ENCODE measurements at places on chromosomes 2 and 18.
A peak's percentile ranks its signal among the peaks of the same experiment; 100 is the strongest.

DNA sequence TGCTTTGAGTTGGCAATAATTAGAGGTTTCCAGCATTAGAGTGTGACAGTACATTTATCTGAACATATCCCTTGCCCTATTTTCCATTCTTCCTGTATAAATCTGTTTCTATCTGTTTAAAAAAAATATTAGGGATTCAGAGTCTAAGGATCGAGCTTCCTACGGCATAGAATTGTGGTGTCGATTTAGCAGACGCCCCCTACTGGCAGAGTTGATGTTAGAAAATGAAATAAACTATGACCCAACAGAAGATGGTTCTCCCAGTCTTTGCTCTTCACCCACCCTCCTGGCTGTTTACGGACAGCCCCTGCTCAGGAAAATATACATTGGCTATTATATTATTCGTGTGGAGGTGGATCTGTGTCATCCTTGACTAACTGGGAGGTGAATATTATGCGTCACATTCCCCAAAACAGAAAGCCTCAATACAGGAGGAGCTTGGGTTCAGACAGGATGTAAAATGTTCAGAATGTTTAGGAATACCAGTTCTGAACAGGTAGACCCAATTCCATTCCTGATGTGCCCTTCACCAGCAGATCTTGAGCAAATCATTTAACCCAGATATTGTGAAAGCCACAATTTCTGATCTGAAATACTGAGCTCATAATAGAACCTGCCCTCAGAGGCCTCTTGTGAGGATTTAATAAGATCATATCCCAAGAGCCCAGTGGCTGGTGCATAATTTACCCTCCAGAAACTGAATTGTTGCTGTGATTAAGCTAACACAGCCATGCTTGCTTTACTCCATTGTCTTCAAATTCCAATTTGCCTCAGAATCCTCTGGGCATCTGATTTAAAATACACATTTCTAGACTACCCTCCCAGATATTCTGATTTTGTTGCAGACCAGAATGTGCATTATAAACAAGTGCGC, 10.8 kb upstream of the ERMN start:
- no peak for DNase-seq

DNA sequence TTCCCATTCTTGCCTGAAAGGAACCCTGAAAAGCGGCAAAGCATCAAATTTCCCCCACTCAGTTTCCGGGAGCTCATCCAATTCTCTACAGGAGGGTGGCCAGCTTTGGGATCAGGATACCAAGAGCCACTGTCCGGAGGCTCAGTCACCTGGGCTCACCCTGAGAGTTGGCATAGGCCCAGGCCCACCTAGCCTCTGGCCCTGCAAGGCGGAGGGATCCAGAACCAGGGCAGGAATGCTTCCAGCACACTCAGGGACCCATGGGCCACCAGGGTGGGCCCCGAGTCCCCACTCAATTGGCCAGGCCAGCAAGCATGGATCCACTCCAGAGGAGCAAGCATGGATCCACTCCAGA, 432.9 kb upstream of the MYT1L start:
- peak; percentile 59 for DNase-seq

- DNase-seq, result peak; percentile 69
Observed at GRCh38 chr2:96866986-96867755, 2.7 kb downstream of the SEMA4C start.

- DNase-seq, result no peak
Observed at GRCh38 chr2:158204741-158205165, 103.1 kb downstream of the UPP2 start.

- peak; percentile 50 for DNase-seq
Observed at GRCh38 chr2:8565399-8566154, 116.3 kb upstream of the ID2 start.

- no peak for DNase-seq
Observed at GRCh38 chr18:44356566-44357157, 324.0 kb upstream of the SETBP1 start.

DNA sequence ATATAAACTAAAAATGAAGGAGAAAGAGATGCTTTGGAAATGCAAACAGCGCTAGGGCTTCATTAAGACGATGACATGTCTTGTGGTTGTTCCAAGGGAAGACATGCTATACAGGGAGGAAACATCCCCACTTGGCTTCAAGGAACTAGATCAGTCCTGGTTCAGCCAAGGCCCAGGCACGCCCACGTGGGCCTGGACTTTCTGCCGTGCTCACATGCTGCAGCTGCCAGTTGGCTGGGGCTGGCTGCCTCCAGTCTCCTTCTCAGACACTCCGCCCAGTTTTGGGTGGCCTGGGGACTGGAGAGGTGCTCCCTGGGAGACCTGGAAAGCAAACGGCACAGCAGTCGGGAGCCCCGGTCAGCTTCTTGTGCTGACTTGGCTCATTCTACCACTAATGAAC, 109.6 kb downstream of the GLI2 start:
- peak; percentile 69 for DNase-seq

DNA sequence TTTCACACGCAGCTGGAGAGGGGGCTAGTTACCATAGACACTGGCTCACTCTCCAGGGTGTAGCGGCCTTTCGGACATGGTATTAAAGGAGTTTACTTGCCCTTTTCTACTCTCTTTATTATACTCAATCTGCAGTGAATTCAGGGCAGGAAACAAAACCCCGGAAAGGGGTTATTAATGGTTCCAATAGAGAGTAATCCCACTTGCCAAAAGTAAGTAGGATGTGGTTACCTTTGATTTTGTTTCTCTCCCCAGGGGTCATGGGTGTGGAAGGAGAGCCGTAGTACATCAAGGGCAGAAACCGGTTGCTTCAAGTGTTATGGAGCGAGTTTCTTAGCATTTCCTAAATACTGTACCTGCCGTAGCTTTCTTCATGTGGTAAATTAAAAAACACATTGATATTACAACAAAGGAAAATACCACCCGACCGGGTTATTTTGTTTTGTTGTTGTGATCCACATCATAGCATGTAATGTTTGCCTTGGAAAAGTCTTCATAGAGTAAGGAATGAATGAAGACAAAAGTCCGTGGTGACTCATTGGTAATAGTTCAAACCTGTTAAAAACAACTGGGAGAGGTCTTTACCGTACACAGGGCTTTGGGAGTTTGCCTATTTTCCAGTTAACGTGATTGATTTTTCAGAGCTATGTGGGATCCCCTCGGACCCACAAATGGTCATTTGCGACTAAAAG, 71.5 kb downstream of the SLC4A3 start:
- DNase-seq, result no peak

GRCh38 chr18:43175257-43175656, 59.8 kb upstream of the RIT2 start:
- no peak for DNase-seq

DNA sequence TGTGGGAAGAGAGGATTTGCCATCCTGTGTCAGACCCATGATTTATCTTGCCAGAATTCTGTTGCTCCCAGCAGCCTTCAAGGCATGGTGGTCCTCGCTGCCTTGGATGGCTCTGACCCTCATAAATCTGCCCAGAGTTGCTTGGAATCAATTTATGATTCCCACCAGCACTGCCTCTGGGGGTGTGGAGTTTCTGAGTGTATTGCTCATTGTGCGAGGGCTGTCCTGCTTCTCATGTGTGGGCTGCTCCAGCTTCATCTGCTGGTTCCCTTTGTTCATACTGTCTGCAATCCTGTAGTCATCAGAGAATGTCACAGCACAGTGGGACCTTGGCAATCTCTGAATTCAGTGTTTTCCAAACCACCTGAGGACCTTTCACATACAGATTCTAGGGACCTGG, 139.8 kb downstream of the CLIP4 start:
- DNase-seq, result peak; percentile 4

DNA sequence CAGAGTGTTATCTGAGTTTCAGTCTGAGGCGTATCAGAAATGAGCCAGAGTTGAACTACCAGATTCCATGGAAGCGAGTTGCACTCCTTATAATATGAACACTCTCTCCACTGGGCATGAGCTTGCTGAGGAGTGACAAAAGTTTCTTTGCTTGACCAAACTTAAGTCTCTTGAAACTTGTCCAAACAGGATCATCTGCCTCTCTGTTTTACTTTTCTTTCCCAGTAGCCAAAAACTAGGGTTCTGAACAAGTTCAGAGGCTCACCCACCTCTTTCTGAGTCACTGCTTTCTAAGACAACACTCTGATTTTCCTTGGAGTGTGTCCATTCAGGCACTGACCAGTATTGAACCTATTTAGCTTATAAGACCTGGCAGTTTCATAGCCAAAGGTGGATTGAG, 233.2 kb upstream of the TCF4 start:
- no peak for DNase-seq

- DNase-seq, result no peak
Observed at GRCh38 chr2:196230061-196230854, 58.9 kb upstream of the STK17B start.
